ENCODE measurements at places on chromosomes 1 and 21. TPM values are rescaled to one million over a fixed set of nuclear protein-coding genes. Genes with fewer than 3 reads are reported as not detected.
A peak's percentile ranks its signal among the peaks of the same experiment; 100 is the strongest.

GRCh38 chr1:84283381-84283780 lies 18.1 kb upstream of the SAMD13 start:
- no peak for DNase-seq

LDLRAD1 gene
- total RNA-seq = not detected

DNA sequence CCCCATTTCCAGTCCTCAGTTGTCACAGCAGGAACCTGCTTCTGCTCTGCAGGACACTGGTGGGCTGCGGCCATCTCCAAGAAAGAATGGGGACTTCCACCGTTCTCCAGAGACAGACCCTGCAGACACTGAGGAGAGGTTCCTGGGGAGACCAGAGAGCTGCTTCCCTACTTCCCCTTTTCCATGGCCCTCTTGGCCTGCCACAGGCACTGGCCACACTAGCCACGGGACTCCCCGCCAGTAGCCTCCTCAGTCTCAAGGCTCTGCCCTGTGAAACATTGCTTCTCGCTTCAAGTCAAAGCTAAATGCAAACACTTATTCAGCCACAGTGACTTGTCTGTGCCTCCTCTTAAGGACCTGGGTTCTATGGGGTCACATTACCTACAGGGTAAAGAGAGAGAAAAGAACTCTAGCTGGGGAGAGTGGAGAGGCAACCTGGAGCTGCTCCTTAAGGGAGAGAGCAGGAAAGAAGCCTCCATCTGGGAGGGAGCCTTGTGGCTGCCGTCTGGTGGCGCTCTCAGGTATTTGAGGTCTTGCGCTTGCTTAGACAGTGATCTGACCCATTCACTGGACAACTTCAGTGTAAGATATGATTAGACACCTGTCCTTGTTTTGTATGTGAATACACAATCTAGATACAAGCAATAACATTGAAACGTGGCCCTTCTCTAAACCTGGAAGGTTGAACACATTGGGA lies 5.4 kb upstream of the SLAMF8 start:
- no peak for DNase-seq

DNA sequence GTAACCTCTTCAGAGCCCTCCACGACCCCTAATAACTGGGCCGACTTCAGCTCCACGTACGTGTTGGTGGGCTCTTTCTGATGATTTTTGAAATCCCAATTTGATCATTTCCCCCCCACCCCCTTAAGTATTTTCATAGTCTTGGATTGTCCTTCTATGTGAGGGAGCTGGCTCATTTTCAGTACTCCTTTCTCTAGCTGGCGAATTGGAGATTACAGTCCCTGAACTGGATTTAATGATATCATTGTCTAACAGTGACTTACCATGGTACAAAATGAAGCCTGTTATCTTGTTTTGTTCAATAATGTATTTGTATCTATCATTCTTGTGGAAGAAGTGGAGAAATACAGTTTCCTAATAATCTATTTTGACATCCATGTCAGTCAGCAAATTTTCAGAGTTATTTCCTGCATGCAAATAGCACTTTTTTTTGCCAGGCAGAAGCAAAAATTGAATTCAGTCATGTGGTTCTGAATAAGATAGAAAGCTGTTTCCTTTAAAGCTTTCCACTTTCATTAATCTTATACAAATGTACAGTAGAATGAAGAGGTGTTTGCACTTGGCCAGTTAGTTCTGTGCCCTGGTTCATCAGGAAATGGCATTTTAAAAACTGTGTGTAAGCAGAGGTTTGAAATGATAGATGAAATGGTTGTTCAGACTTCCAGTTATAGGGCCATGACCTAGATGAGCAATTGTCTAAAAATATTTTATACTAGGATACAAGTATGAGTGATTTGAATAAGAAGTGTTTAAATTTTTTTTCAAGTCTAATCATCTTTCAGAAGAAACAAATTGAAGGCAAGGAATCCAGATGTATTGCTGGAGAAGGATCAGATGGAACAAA lies 104.2 kb downstream of the ATP5PO start:
- DNase-seq = no peak

DRAXIN gene
- not detected for total RNA-seq

MASP2 gene
- total RNA-seq = not detected

GRCh38 chr1:64392109-64392508 lies 77.8 kb upstream of the CACHD1 start:
- DNase-seq = no peak

DNA sequence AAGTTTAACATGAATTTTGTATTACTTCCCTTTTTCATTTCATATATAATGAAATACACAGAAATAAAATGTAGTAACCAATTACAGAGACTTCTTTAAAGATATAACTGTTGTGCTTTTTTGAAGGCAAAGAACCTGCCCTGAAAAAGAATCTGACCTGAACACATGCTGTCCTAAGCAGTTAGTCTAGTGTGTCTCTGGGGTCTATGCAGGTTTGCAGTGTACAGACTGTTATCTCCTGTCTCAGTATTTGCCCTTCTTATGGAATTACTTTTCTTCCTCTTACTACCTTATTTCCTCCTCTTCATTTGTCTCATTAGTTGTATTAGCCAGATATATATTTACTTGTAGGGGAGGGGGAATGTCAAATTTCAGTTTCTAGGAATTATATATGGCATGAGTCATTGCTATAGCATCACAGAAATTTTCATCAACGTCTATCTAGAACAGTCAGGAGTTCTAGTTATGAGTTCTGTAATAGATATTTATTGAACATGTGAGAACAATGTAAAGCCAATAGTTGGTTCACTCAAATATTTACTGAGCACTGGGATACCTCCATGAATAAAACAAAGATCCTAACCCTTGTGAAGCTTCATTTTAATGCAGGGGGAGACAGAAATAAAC lies 28.4 kb upstream of the PLEKHO1 start:
- peak; percentile 8 for DNase-seq

DNA sequence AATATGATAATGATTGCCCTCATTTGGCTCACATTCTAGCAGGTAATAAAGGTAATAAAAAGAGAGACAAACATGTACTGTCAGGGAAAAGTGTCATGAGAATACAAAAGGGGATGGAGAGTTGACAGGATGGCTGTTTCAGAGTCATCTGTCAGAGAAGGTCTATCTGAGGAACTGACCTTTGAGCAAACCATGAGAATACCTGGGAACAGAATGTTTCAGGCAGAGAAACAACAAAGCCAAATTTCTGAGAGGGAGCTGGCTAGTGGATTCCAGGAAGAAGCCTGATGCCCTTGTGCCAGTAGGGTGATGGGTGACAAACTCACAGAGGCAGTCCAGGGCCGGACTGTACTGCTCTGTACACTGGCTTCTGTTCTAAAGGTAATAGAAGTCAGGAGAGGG lies 107.2 kb downstream of the C1orf21 start:
- no peak for DNase-seq

GRCh38 chr1:104648269-104648691 lies 898.6 kb downstream of the AMY1C start:
- no peak for DNase-seq

TSSK3 gene
- total RNA-seq = 0.86 TPM

Measured in fibroblast of villous mesenchyme (primary cell).